Stimulated activated naive CD4-positive, alpha-beta T cell treated with Interleukin-2 at 50 U/mL for 16 hours (primary cell): ENCODE measurements at places on chromosomes 11 and 22.
A peak's percentile ranks its signal among the peaks of the same experiment; 100 is the strongest.

DNA sequence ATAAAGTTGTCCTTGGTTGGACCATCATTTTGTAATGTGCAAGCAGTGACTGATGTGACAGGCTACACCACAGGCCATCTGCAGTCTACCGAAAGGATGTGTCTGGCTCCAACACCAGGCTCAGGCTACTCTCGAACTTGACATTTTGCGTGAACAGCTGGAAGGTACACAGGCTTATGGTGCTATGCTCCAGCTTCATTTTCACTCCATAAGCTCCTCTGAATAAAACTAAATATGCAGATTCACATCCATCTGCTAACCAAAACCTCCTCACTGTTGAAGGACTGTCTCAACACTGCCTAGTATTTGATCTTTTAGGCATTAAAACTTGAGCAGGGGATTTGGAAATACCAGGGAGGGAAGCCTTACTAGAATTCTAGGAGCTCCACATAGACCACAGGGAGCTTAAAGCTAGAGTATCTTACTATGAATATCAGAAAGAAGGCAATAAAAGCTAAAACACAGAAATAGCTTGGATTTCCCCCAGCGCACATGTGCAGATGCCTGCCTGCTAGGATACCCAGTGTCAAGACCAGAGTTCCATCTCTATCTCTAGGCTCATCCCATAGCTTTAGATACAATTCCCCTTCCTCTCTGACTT, 383.9 kb upstream of the FAT3 start:
- no peak for DNase-seq

DNA sequence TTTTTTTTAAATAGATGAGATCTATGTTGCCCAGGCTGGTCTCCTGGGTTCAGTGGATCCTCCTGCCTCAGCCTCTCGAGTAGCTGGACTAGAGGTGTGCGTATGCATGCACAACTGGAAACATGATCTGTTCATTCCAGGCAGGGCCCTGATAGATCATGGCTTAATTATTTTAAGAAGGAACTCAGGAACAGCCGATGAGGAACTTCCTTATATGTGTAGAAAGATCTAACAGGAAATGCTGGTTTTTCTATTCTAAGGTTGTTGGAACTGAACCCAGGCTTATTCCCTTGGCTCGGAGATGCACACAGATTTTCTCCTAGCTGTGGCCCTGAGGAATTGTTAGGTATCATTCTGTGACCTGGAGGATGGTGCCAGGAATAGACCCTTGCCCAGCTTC, 32.4 kb downstream of the SPECC1L start:
- DNase-seq = no peak

- no peak for DNase-seq
Observed at GRCh38 chr11:32312865-32313403, 122.4 kb downstream of the WT1 start.

- DNase-seq = no peak
Observed at GRCh38 chr11:102216433-102217075, 100.7 kb upstream of the BIRC3 start.

DNA sequence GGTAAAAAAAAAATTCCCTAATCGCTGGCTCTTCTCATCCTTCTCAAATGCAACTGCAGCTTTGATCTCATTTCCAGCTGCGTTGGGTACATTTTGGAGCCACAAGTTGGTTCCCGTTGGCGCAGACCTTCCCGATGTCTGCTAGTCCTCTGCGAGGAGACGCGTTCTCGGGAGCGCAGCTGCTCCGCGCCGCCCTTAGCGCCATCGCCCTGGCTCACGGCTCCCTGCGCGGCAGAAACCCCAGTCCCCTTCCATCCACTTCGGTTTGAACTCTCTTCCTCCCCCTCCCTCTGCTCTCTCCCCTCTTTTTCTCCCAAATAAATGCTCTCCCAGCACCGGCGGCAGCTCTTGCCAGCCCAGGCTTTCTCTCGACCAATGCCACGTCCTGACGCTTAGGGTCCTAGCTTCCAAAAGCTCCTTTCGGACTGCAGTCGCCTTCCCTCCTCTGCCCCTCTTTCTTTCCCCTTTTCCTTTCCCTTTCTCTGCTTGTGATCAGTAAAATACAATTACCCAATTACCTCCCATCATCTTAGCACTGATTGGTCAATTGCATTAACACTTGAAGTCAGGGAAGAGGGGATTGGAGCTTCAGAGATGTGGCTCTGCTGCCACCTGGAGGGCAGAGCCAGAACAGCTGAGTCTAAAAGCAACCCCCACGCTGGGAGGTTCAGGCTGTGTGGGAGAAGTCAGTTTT, 1165.7 kb downstream of the LRRC4C start:
- DNase-seq = no peak

DNA sequence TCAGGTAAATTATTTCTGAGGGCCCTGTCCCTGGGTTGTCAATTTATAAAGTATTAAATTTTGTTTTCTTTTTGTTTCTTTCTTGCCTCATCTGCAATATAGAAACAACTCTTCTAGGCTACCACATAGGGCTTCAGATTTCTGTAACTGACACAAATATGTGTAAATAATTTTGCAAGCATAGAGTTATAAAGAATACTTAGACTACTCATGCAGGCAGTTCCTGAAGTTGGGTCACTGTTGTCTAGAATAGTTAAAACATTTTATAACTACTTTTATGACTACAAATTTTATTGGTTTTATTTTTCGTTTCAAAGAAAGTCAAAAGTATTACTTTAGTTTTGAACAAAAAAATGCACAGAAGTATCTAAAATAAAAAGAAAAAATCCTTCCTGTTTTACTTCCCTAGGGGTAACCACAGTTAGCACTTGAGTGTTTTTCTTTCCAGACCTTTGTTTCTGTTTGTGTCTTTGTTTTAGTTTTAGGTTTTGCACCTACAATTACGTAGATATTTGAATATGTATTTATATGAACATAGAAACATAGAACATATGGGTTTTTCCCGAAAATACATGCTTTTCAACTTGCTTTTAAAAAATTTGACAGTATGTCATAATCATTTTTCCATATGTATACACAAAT, 12.4 kb upstream of the TMEM123 start:
- no peak for DNase-seq

GRCh38 chr11:12330485-12331231, 46.7 kb upstream of the PARVA start:
- DNase-seq = no peak

GRCh38 chr11:64793271-64794160, 9.5 kb downstream of the MAP4K2 start:
- no peak for DNase-seq

GRCh38 chr11:34380696-34381095, 22.9 kb upstream of the ABTB2 start:
- DNase-seq = no peak

- no peak for DNase-seq
Observed at GRCh38 chr11:11243209-11243589, 109.9 kb downstream of the CSNK2A3 start.

- DNase-seq = no peak
Observed at GRCh38 chr11:129224538-129224937, 32.4 kb upstream of the ARHGAP32 start.

GRCh38 chr11:130611791-130612251, 163.4 kb downstream of the ADAMTS15 start:
- no peak for DNase-seq

- no peak for DNase-seq
Observed at GRCh38 chr11:86802601-86803051, 2.3 kb downstream of the PRSS23 start.

DNA sequence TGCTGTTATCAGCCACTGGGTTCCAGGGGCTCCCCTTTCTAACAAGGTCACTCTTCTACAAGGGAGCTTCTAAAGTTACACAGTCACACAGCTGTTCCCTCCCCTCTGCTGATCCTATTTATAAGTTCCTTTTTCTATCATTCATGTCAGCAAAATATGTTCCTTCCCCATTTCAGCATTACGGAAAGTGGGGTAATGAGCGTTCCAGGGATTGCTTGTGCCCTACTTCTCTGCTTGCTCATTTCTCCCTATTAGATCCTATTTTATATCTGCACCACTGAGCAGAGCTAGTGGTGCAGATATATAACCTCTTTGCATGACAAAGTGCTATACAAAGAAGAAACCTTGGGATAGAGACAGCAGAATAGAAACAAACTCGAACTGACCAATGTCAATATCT, 22.7 kb upstream of the PLEKHB1 start:
- DNase-seq = no peak

DNA sequence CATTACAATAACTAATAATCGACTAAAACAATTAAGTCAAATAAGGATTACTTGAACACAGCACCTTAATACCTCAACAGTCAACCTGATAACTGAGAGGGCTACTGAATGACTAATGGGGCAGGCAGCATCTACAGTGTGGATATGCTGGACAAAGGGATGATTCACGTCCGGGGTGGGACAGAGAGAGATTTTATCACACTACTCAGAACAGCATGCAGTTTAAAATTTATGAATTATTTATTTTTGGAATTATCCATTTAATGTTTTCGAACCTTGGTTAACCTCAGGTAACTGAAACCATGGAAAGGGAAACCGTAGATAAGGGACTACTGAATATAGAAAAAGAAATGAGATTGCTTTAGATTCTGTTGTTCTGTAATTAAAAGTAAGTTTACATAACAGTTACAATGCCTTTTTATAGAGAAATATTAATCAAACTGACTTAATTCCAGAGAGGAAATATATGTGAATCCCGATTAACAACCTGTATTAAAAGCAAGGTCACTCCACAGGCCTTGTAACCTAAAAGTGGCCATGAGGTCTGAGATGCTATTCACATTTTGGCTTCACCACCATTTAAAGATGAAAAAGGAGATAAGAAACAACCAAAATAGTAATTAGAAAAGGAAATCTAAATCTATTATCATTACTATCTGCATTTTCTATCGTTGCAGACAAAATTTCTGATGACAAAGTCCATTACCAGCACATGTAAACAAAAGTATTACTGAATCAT, 119.0 kb upstream of the TP53AIP1 start:
- DNase-seq = no peak

- DNase-seq = no peak
Observed at GRCh38 chr11:22778642-22779041, 51.0 kb downstream of the SVIP start.

DNA sequence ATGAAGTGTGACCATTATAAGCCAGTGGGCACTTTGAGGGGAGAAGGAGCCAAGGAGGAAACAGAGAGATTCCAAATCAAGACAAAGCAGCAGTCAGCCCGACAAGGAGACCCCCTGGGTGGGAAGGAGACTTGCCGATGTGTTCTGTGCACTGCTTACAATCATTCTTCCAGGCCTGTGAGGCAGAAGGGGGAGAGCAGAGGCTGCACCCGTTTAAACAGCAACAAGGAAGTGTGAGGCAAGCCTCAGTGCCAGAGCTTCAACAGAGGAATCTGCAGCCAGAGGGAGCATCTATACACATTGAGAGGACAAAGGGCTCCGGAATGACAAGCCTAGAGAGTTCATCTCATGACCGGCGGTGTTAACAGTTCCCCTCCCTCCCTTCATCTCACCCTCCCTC, 121.1 kb downstream of the NXPE2 start:
- DNase-seq = no peak

DNA sequence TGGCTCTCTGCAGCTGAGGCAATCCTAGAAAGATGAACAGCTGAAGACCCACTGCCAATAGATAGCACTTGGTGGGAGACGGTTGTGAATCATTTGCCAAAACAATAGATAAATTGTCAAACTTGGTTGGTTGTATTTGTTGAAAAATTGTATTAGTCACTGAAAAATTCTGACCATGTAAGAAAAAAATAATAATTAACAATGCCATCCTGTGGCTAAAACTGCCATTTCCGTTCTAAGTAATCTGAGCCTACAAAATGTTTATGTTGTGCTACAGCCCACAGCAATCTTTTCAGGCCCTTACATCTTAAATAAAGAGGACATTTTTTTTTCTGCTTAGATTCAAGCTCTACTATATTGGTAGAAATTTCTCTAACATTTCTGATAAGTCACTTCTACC, 103.2 kb upstream of the ANO3 start:
- DNase-seq = no peak

- no peak for DNase-seq
Observed at GRCh38 chr11:113942256-113942655, 32.7 kb upstream of the HTR3A start.

- peak; percentile 32 for DNase-seq
Observed at GRCh38 chr11:64868904-64869570, 9.4 kb downstream of the EHD1 start.

DNA sequence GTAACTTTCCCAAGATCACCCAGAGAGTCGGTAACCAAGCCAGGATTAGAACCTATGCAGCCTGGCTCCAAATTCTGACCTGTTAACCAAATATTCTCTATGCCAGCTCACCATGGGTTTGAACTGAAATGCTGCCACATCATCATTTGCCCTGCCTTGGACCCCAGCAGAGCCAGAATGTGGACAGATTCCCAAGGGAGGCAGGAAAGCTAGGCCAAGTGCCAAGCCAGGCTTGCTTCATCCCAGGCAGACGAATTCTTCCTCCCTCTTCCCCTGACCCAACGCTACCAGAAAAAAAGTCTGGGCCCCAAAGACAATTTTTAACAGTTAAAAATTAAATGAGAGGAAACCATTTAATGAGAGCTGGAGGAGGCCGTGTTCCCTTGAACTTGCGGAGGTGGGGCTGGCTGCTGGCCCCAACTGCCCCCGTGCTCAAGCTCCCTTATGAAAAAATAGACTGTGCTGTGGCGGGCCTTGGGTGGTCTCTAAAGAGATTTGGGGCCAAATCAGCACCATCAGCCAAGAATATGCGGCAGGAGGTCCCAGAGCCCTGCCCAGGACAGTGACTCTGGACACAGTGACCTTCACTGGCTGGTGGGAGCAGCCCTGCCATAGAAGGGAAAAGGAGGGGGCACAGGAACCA, 184.1 kb upstream of the SYT13 start:
- no peak for DNase-seq

GRCh38 chr11:95229199-95229992, 1.6 kb downstream of the SESN3 start:
- DNase-seq = no peak

DNA sequence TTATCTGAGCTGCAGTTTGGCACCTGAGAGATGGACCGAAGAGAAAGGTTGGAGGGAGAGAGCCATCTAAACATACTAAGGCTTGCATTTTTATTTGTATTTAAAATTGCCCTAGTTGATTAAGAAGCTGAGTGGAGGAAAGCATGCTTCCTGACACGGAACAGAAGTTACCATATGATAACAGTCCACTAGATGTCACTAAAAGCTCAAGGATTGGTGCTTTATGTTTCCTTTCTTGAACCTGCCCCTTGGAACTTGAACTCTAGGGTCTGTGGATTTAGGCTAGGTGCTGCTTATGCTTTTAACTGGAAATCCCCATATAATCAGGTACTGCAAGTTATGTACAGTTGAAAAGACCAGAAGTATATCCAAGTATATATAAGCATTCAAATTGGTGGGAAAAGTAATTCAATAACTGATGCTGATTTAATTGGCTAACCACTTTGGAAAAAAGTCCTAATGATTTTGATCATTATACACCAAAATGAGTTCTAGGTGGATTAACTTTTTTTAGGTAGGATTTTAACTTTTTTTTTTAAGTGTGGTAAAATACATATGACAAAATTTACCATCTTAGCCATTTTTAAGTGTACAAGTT, 9.5 kb downstream of the RBMXL2 start:
- no peak for DNase-seq

DNA sequence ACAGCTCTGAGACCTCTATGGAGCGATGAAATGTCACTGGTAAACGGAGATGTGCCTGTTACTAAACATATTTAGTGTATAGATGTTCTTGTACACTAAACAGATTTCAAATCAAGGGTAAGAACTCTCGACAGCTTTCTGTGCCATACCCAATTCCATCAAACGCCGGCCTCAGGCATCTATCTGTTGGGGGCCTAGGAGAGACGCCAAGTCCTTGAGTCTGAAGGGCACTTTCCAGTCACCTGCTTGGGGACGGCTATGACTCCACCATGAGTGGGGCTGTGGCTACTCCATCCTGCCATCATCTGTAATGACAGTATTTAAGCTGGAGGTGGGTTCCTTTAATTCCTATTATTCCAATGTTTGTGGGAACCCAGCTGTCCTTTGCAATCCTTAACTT, 87.8 kb downstream of the SHANK2 start:
- no peak for DNase-seq
